ENCODE measurements at places on chromosomes 4 and X. TPM values are rescaled to one million over a fixed set of nuclear protein-coding genes. Genes with fewer than 3 reads are reported as not detected.

The BRS3 gene
- 2.5 TPM for total RNA-seq

The GLOD5 gene
- not detected for total RNA-seq

The JAKMIP1 gene
- 26.8 TPM for total RNA-seq

The GLUD2 gene
- total RNA-seq = 3.2 TPM

The SEC24D gene
- total RNA-seq = 8.3 TPM

The CRLF2 gene
- not detected for total RNA-seq

The BMP3 gene
- 7.6 TPM for total RNA-seq

The IL1RAPL1 gene
- total RNA-seq = 30.9 TPM

The NOX1 gene
- total RNA-seq = not detected

The MAMLD1 gene
- total RNA-seq = 4.2 TPM

The OGT gene
- 191 TPM for total RNA-seq

The TCP11X2 gene
- total RNA-seq = 1.8 TPM

The MTNR1A gene
- total RNA-seq = 2.8 TPM

The CENPI gene
- 10.1 TPM for total RNA-seq

The CSN1S1 gene
- not detected for total RNA-seq

The IGFBP7 gene
- 59.1 TPM for total RNA-seq

The AADAT gene
- total RNA-seq = 31.6 TPM

The DDX53 gene
- not detected for total RNA-seq

The SPIN2A gene
- total RNA-seq = 0.92 TPM

The USP27X gene
- 17.5 TPM for total RNA-seq

The NUDT9 gene
- 26.3 TPM for total RNA-seq

The FAM184B gene
- total RNA-seq = 9.0 TPM

The XAGE2 gene
- not detected for total RNA-seq

The SYTL5 gene
- 10.1 TPM for total RNA-seq

The RAB33A gene
- 22.6 TPM for total RNA-seq
